ENCODE measurements at places on chromosomes 3 and 15.

- DNase-seq, result no peak
These were observed 14.7 kb upstream of the CSTA start for GRCh38 chr3:122310361-122310760.

- no peak for DNase-seq
These were observed 96.0 kb downstream of the TBC1D2B start for GRCh38 chr15:77981281-77982126.

DNA sequence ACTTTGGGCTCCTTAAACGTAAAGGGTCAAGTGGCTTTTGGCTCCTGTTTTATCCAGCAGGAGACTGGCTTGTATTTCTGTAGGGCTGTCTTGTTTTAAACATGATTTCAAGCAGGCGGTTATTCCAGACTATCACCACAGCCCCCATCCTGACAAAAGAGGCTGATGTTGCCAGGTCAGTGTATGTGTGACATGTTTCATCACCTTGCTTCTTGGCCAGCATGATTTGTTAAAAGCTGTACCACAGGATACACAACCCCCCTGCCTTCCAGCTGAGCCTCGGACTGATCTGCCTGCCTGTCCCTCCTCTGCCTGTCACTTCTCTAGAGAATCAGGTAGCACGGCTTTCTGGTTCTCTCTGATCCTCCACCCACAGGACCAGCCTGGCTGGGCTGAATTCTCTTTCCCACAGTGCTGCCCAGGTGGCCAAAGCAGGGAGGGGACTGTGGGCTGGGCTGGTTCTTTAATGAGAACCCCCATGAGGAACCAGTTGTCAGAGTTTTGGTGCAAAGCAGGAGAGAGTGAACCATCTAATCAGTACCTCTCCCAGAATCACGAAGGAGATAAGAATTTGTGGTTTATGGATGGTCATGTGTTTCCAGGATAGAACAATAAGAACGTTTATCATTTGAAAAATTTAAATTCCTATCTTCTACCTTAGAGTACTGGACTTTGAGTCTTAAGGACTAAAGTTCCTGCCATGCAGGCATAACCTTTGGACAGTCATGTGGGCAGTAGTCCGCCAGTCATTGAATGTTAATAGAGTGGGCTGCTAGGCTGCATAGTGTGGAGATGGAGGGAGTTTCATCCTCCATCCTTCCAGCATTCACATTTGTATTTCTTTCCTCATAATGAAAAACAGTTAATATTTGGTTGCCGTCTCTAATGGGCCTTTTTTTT is 8.8 kb downstream of the ABHD6 start:
- no peak for DNase-seq

GRCh38 chr3:35500641-35501350 is 138.5 kb upstream of the ARPP21 start:
- DNase-seq, result no peak

GRCh38 chr15:85475711-85476110 is 95.3 kb downstream of the AKAP13 start:
- DNase-seq, result no peak

DNA sequence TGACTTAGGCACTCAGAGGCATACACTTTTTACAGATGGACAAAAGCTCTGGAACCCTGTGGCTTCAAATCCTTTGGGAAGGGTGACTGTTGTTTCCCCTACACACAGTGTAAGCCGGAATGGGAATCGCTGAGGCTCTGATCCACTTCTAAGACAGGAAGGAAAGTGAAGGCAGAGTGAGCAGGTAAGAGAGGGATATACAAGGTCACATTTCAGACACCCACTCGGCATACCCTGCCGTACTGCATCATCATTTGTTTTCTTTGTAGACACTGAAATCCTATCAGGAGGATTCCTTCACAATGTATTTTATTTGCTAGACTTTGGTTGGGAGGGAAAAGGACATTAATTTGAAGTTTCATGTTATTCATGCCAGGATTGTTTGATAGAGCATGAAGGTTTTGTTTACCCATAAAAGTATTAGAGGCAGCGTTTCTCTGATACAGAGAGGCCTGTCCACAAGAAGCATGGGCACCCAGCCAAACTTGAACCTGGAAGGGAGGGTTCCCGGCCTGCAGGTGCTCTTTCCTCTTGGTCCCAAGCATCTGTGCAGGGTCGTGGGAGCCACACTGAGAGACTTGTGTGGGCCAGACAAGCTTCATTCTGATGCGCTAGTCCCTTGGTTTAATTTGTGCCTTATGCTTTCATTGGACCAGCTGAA is 21.9 kb upstream of the POLR2M start:
- DNase-seq, result no peak

DNA sequence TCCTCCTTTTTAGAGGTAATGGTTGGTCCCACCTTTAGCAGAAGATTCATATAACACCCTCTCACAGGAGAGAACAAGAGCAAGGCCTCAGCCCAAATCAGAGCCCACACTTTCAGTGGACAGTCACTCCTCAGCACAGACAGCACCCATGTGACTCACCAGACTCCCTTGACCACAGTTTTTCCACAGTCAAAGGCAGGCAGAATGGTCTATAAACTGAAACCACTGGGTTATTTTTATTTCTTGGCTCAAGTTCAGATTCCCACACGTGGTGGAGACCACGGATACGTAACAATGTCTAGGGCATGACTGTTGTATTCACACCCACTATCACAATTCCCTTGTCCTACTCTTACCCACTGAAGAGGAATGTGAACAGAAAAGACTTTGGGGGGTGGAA is 237.8 kb upstream of the UBE2E1 start:
- DNase-seq, result no peak

All from naive B cell (primary cell).